ENCODE measurements at places on chromosomes 3 and 15.

GRCh38 chr15:74347757-74348250 lies 19.6 kb downstream of the CYP11A1 start:
- no peak for DNase-seq

DNA sequence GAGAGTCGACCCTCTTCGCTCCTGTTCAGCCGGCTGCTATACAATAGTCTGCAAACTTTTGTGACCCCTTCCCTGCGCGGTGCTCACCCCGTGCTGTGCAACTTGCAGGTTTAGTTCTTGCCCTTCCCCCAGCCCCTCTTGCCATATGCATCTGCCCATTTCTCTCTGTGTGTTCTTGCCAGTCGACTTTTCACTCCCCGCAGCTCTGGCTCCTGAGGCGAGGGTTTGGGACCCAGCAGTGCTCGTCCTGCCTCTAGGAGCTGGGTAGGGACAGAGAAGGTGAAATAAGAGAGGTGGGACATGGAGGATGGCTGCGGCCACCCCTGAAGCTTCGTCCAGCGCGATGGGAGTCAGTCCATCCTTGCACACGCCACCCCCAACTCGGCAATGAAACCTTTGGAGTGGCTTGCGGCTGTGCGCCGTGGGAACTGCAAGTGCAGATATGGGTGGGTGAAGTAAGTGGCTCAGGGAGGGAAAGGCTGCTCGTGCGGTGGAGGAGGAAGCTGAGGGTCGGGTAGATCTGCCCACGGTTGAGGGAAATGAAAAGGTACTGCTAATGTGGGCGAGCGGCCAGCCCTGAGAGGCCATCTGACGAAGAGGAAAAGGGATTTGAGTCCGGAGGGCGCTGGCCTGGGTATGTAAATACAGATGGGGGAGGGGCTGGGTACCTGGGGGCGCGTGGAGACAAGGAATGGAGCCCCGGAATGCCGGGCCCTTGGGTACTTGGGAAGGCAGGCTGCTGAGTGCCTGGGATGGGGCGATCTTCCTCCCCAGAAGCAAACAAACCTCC lies 1.0 kb downstream of the LRRC3B start:
- no peak for DNase-seq

GRCh38 chr15:57532731-57533447 lies 58.8 kb upstream of the MYZAP start:
- DNase-seq = no peak

DNA sequence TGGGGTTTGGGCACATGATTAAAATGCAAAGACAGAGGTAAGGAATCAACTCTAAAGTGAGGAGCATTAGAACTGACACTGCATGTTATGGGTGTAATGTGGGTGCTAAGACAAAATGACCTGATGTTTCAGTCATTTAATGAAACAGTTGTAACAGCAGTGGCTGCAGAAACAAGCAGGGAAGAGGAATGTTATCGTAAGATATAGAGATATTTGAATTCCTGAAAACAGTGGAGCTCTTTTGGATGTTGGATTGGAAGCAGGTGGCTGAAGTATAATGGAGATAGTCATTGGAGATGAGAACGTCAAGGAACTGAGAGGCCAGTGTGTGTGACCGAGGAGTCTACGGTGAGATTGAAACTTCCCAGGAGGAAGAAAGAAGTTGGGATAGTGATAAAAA lies 1065.2 kb downstream of the ZPLD1 start:
- DNase-seq = no peak

GRCh38 chr15:29815000-29815710 lies 7.1 kb downstream of the TJP1 start:
- no peak for DNase-seq

GRCh38 chr3:106510206-106510605 lies 641.4 kb upstream of the CBLB start:
- DNase-seq = no peak

GRCh38 chr3:9188583-9188982 lies 60.9 kb downstream of the SRGAP3 start:
- DNase-seq = no peak

- DNase-seq = no peak
Observed at GRCh38 chr3:156010829-156011228, 109.5 kb upstream of the KCNAB1 start.

DNA sequence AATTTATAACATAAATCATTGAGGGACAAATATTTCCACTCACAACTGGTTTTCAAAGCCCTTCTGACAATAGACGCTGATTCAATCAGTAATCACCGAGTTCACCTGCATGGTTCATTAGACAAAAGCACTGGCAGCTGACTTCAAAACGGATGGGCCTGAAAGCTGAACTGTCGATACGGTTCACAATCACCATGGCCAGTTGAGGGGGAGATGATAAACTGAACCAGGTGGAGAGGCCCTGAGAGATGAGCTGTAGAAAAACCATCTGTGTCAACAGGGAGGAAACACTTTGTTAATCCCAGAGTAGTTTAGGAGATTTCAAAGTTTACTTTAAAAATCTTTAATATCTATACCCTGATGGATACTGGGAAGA lies 75.0 kb downstream of the PEX5L start:
- DNase-seq = no peak

- DNase-seq = no peak
Observed at GRCh38 chr3:195752066-195752465, 31.3 kb downstream of the MUC20 start.

DNA sequence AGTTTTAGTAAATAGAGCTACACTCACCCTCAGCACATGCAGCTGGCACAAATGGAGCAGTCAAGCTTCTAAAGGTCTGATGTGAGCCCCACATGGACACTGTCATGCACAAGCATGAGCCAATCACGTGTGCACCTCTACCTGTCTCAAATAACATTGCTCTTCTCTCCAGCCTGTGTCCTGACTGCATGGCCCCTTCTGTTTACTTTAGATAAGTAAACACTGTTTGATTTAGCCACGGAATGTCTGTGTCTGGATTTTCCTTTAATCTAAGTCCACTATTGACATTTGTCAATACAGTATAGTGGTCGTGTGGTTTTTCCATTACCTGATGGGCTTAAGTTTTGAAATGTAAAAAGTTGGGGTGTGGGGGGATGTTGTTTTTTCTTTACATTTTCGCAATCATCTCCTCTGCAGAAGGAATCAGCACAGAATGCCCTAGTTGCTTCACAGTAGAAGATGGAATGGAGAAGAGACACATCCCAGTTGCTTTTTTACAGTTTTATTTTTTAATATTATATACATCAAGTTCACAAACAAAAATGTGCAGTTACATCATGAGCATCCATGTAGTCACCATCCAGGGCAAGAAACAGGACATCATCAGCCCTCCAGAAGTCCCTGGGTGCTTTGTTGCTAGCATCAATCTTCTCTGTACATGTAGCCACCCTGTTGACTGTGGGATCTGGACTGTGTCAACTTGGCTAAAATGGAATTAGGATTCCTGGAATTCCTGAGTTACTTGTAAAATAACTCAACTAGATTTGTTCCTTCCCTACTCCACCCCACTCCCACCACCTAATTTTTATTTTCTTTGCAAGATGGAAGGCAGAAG lies 146.1 kb downstream of the UACA start:
- DNase-seq = no peak

GRCh38 chr3:43879166-43879565 lies 188.4 kb downstream of the ABHD5 start:
- DNase-seq = no peak

DNA sequence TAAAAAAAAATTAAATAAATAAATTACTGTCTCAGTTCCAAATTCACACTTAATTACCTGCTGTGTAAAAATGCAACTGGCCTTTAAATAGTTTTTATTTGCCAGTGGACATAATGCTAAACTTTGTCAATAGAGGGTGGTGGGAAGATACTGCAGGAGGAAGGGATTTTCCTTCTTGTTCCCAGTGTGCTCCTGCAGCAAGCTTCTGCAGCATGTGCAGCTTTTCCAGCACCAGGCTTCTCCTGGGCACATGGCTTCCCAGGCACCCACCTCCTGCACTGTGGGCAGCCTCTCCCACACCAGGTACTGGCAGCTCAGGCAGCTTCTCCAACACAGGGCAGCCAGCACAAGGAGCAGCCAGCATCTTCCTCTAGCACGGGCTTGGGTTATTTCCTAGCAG lies 29.6 kb upstream of the BBX start:
- no peak for DNase-seq

GRCh38 chr15:100520132-100520921 lies 8.4 kb downstream of the CERS3 start:
- no peak for DNase-seq

GRCh38 chr3:79564192-79564591 lies 203.6 kb downstream of the ROBO1 start:
- DNase-seq = no peak

- no peak for DNase-seq
Observed at GRCh38 chr3:179958759-179959158, 78.0 kb downstream of the PEX5L start.

DNA sequence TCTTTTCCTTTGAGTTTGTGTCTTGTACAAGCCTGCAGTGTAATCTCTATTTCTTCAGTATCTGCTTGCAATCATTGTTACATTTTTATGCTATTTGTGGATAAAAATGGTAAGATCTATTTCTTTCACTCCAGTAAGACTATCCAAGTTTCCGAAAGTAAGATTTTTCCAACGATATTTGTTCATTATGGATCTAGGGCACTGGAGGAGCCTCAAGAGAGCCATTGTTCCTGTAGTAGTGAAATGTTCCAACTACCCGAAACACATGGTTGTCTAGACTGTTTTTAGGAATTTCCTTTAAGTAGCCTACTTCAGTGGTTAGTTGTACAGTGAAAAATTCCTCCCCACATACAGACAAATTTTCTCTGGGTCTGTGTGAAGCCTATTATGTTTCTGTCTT lies 597.4 kb downstream of the RSL24D1 start:
- no peak for DNase-seq

DNA sequence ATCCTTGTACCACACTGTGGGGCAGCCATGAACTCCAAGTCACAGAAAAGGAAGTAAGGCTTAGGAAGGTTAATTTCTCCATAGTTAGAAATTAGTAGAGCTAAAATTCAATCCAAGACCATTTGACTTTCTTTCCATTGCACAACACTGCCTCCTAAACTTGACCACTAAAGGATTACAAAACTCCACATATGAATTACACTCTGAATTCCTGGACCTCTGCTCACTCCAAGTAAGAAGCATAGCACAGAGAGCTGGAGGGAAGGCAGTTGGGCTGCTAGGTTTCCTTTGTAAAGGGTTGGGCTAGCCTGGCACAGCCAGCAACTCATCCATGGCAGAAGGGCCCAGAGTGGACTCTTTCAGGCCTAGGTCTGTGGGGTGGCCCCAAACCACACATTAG lies 134.4 kb downstream of the MYLK start:
- no peak for DNase-seq

GRCh38 chr3:27392950-27393679 lies 23.9 kb upstream of the NEK10 start:
- DNase-seq = no peak

Data from stimulated activated CD4-positive, alpha-beta T cell treated with anti-CD3 and anti-CD28 coated beads, Interleukin-12 subunit alpha, Interleukin-12 subunit beta, amount 100 ng/mL, for 4 hours (primary cell).